ENCODE measurements at places on chromosomes 3 and 15.

DNA sequence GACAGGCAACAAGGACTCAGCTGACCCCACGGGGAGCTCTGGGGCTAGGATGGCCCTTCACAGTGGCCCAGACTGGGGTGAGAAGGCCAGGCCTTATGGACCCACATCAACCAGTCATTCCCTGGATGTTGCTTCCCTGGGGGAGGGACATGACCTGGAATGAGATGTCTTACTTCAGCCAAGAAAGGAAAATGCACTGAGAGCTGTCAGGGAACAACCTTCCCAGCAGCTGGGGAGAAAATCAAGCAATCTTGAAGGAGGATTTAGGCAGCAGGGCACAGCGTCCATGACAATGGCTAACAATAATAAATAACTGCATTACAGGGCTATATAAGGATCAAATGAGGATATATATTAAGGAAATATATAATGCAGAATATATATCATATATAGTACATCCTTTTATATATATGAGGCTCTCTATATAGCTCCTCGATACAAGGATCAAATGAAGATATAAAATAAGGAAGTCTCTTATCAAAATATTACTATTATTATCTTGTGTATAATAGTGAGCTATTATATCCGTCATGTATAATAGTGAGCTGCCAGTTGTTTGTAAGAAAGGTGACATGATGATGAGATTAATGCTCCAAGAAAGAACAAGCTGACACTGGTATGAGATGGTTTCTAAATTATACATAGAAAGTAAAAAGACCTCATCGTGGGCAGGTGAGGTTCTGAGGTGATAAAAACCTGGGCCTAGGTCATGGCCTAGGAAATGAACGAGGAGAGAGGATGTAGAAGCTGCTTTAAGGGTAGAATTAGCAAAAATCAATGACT lies 117.8 kb upstream of the LIPC start:
- no peak for DNase-seq

- no peak for DNase-seq
Observed at GRCh38 chr15:67025719-67026609, 39.4 kb upstream of the SMAD3 start.

GRCh38 chr15:91866371-91866905 lies 12.9 kb downstream of the SLCO3A1 start:
- no peak for DNase-seq

DNA sequence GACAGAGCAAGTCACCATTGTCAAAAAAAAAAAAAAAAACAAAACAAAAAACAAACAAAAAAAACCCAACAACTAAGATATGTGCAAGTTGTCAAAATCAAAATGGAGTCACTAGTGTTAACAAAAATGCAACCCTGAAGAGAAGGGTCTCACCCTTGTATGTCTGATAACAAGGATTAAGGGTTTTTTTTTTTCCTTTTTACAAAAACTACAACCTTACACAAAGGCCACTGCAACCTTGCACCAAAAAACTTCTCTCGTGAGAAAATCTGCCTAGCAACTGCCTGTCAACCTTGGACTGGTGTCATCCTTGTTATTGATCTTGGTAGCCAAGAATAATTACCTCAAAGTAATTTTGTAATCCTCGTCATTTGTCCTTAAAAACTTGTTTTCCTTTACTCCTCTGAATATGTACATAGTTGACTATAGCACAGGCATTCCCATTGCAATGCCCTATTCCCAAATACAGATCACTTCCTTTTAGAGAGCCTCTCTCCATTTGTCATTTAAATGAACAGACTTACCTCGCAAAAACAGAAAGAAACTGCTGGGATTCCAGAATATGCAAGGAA lies 24.0 kb downstream of the TFRC start:
- no peak for DNase-seq

GRCh38 chr15:68488966-68489365 lies 57.0 kb upstream of the ITGA11 start:
- DNase-seq, result no peak

DNA sequence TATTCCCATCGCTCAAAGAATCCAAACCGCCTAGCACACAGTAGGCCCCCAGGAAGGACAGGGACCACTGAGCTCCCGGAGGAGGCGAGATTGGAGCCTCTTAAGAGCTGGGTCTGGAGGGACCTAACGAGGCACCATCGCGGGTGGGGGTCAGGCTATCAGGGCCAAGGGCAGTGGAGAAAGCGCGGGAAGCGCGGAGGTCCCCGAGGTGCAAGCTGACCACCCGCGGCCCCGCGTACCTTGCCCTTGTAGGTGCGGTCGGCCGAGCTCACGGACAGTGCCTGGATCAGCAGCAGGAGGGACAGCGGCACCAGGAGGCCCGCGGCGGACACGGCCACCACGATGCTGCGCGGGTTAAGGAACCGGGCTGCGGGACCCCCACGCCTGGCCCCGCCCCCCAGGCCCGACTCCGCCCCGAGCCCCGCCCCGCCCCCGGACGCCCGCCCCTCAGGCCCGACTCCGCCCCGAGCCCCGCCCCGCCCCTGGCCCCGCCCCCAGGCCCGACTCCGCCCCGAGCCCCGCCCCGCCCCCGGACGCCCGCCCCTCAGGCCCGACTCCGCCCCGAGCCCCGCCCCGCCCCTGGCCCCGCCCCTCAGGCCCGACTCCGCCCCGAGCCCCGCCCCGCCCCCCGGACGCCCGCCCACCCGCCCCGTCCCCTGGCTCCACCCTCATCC lies 3.9 kb downstream of the ZDHHC19 start:
- DNase-seq, result no peak

- no peak for DNase-seq
Observed at GRCh38 chr15:67094001-67094826, 28.8 kb downstream of the SMAD3 start.

DNA sequence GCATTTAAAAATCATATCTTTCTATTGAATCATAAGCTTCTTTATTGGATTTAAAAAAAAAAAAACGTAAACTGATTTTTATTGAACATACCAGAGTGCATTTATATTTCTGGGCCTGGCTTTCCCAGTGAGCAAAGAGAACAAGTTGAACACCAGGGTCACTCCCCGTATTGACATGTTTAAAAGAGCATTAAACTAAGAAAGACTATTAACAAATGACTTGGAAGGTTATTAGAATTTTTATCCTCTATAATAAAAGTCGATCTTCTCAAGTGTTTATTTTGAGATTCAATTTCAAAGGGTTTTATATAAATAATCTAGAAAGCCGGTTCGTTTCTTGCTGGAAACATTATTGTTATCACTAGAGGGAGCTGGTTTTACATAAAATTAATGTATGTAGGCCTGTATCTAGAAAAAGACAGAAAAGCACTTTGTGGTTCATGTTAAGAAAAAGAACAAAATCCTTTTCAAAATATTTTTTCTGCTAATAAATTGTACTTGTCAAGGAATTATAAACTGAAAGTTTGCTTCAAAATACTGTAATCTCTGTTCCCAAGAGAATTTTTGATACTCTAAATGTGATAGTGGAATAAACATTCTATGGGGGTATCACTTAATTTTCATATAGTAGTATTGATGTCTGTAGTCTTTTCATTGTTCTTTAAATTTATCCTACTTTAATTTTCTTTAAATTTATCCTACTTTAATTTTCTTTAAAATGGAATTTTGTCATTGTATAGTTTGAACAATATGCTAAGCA lies 321.8 kb upstream of the MME start:
- no peak for DNase-seq

DNA sequence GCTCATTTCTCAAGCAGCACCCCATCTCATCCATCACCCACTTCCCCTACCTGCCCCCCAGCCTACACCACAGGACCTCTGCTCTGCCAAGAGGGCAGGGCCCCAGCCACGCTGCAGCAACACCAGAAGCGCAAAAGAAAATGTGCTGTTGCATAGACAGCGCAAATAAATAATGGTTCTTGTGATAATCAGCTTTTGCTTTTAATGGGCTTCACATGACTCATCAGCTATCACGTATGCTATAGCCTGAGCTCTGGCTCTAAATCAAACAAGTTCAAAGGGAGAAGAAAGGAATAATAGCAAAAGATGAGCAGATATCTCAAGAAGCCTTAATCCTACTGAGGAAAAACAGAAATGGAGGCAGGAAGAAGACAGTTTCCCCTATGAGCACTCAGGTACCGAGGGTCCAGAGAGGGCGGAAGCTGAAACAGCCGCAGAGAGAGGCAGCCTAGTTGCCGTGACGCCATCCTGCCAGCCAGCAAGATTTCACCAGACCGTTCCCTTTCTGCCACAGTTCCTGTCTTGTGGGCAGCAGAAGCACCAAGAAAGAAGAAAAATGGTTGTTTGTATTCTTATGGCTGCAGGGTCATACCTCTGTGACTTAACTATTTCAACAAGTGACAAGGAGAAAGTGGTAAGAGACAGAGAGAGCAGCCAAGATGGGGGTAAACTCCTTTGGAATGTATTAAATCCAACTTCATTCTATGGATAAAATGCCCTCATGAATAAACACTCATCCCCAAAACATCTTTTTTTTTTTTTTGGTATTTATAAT lies 22.0 kb downstream of the RAB27A start:
- no peak for DNase-seq

Measured in NCI-H1092 (cell line).